Liver (tissue), 10 donors: ENCODE measurements at places on chromosomes 11 and 22. TPM values are rescaled to one million over a fixed set of nuclear protein-coding genes. Genes with fewer than 3 reads are reported as not detected.

DNA sequence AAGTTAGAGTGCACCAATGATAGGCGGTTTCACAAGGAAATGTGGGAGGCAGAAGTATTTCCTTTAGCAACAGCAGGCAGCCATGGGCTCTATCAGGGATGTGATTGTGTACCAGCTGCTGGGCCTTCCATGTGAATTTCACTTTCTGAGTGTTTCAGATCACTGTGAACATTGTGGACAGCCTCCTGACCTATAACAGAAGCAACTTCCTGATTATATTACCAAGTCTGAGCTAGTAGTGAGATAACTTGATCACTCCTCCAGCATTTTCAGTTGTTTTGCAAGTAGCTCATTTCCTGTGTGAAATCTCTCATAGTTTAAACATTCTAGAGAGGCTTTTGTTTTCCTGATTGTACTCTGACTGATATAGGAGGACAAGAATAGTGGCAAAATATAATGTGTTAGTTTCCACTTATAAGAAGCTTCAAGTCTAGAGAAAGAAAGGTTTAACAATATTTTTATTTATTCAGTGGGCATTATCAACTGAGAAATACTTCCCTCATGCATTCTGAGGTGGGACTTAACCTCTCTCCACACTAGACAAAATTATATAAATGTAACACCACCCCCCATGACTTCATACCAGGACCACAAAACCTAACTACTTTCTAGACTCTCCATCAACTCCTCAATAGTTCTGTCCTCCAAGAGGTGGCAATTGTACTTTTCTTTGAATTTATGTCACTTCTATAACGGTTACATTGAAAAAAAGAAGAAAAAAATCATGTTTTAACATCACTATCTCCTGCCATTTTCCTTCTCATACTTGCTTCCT, 184.2 kb upstream of the LUZP2 start:
- H3K27me3 ChIP-seq = no peaks in the 10 kb centered on the region
- H3K4me1 ChIP-seq = no peaks in the 10 kb centered on the region
- H3K36me3 ChIP-seq = no peaks in the 10 kb centered on the region
- no peak for DNase-seq
- H3K4me3 ChIP-seq = no peak overlapping the region

Gene ZBTB16
- total RNA-seq = 140 TPM

GRCh38 chr22:27627444-27627833, 174.1 kb downstream of the MN1 start:
- no peaks in the 10 kb centered on the region for H3K36me3 ChIP-seq
- DNase-seq = no peak
- no peaks in the 10 kb centered on the region for H3K4me1 ChIP-seq
- H3K27ac ChIP-seq = no peak overlapping the region
- no peak overlapping the region for H3K4me3 ChIP-seq

- no peak for DNase-seq
- peaks cover under 1% of the 10 kb centered on the region for H3K36me3 ChIP-seq
- peaks cover 14% of the 10 kb centered on the region for H3K4me1 ChIP-seq
- no peak overlapping the region for H3K4me3 ChIP-seq
Observed at GRCh38 chr11:62514151-62514550, 32.5 kb downstream of the AHNAK start.

GRCh38 chr11:93025558-93026255, 56.3 kb downstream of the MTNR1B start:
- DNase-seq = no peak
- H3K27ac ChIP-seq = peak overlapping the region; percentile 26
- H3K4me3 ChIP-seq = no peak overlapping the region

GRCh38 chr11:44992181-44992582, 41.5 kb upstream of the TP53I11 start:
- no peak overlapping the region for H3K4me3 ChIP-seq
- H3K27me3 ChIP-seq = no peaks in the 10 kb centered on the region
- DNase-seq = no peak

Gene OR51B4
- total RNA-seq = not detected

GRCh38 chr22:33455036-33455435, 396.9 kb upstream of the SYN3 start:
- H3K4me3 ChIP-seq = no peak overlapping the region
- H3K4me1 ChIP-seq = no peaks in the 10 kb centered on the region
- DNase-seq = no peak
- no peaks in the 10 kb centered on the region for H3K36me3 ChIP-seq
- H3K27me3 ChIP-seq = no peaks in the 10 kb centered on the region

DNA sequence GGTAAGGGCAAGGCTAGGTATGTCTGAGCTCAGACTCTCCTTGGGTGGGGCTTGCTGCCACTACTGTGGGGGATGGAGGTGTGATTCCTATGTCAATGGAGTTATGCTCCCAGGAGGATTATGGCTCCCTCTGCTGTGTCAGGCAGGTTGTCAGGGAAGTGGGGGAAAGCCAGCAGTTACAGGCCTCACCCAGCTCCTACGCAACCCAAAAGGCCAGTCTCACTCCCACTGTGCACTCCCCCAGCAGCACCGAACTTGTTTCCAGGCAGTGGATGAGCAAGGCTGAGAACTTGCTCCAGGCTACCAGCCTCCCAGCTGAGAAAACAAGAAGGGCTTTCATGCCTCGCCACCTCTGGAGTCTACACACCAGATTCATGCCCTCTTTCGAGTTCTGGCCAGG, 18.2 kb downstream of the C11orf91 start:
- H3K27me3 ChIP-seq = no peaks in the 10 kb centered on the region
- no peaks in the 10 kb centered on the region for H3K36me3 ChIP-seq
- H3K4me1 ChIP-seq = no peaks in the 10 kb centered on the region
- no peak overlapping the region for H3K4me3 ChIP-seq

DNA sequence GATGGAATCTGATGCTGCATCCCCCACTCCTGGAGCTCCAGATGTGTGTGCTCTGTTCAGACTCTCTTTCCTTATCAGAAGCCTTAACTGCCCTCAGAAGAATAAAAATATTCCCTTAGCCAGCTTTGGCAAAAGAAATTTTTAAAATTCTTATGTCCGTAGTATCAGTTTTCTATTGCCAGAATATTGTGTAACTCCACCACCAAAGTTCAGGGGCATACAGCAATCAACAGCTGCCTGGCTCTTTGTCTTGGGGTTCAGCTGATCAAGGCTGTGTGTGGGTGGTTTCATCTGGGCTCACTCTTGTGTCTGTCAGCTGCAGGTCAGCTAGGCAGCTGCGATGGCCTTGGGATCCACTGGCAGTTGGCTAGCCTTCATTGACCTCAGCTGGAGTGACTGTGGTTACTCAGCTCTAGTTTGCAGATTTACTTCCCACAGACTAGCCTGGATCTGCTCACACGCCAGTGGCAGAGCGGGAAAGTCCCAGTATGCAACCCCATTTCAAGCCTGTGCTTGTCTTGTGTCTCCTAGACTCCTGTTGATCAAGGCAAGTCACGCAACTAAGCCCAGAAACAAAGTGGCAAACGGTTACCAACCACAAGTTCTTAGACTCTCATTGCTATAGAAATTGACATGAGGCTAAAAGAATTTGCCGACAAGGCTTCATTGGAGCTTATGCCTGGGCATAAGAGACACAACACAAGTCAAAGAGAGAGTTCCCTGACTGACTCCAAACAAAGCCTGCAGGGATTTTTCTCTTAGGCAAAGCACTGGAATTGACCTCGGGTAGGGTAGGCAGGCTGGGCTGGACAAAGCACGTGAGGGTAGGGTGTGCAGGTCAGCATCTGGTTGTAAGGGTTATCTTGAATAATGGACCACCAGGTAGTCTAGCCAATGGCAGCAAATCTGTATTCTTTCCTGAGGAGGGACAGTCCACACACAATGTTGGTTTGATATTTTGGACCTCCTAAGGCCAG, 7.5 kb downstream of the TMEM138 start:
- H3K36me3 ChIP-seq = peaks cover 30% of the 10 kb centered on the region
- H3K4me3 ChIP-seq = no peak overlapping the region
- no peaks in the 10 kb centered on the region for H3K27me3 ChIP-seq
- DNase-seq = no peak

Gene DRD4
- not detected for total RNA-seq

Gene C11orf91
- not detected for total RNA-seq

GRCh38 chr22:41352058-41352457, 29.7 kb upstream of the TEF start:
- DNase-seq = no peak
- H3K4me3 ChIP-seq = no peak overlapping the region
- no peaks in the 10 kb centered on the region for H3K27me3 ChIP-seq
- H3K36me3 ChIP-seq = peaks cover 26% of the 10 kb centered on the region
- H3K27ac ChIP-seq = no peak overlapping the region

Gene ZNF280B
- total RNA-seq = 0.08 TPM

Gene FLRT1
- total RNA-seq = 0.05 TPM

Gene FAT3
- 1.3 TPM for total RNA-seq

- H3K27me3 ChIP-seq = no peaks in the 10 kb centered on the region
- no peaks in the 10 kb centered on the region for H3K4me1 ChIP-seq
- no peaks in the 10 kb centered on the region for H3K36me3 ChIP-seq
Observed at GRCh38 chr22:35126993-35127392, 61.0 kb downstream of the ISX start.

GRCh38 chr22:45531441-45532234, 29.0 kb downstream of the FBLN1 start:
- no peak for DNase-seq
- no peak overlapping the region for H3K4me3 ChIP-seq
- H3K36me3 ChIP-seq = no peaks in the 10 kb centered on the region
- no peak overlapping the region for H3K27ac ChIP-seq

- H3K27me3 ChIP-seq = no peaks in the 10 kb centered on the region
- peak overlapping the region; percentile 78 for H3K27ac ChIP-seq
- no peak for DNase-seq
- no peak overlapping the region for H3K4me3 ChIP-seq
- H3K36me3 ChIP-seq = no peaks in the 10 kb centered on the region
Observed at GRCh38 chr22:37241351-37242142, 2.5 kb downstream of the RAC2 start.

Gene OR51B2
- total RNA-seq = 0.37 TPM

- H3K27me3 ChIP-seq = no peaks in the 10 kb centered on the region
- H3K4me1 ChIP-seq = peaks cover 3% of the 10 kb centered on the region
- H3K36me3 ChIP-seq = no peaks in the 10 kb centered on the region
- no peak overlapping the region for H3K4me3 ChIP-seq
- no peak for DNase-seq
- no peak overlapping the region for H3K27ac ChIP-seq
Observed at GRCh38 chr22:45664136-45664646, 7.4 kb upstream of the ATXN10 start.

Gene FOXR1
- total RNA-seq = not detected

DNA sequence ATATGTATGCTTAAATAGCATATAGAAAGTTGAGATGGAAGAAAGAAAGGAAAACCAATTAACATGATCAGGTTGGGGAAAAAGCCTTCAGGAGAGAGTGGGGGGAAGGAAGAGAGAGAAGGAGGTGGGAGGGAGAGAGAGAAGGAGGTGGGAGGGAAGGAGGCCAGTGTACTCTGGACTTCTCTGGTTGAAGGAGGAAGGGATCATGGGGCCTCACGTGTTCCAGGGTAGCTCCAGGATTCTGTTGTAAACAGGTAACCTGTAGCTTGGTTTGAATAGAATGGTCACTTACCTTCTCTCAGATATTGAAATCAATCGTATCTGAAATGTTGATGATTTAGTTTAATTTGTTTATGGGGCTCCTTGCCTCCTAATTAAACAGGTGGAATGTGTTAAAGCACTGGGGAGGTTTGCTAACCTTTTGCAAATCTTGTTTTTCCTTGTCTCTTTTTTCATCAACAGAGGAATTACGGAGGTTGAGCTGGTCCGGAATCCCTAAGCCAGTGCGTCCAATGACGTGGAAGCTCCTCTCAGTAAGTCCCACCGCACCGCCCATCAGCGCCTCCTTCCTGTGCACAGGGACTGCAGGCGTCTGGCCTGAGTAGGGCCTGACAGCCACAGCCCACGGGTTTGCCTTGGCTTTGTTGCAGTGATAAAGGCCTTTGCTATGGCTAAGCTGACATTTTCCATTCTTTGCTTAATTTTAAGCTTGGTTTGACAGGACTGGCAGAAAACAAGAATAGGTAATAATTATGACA, 115.9 kb downstream of the TBC1D22A start:
- no peaks in the 10 kb centered on the region for H3K4me1 ChIP-seq
- H3K36me3 ChIP-seq = no peaks in the 10 kb centered on the region
- H3K27ac ChIP-seq = no peak overlapping the region
- no peaks in the 10 kb centered on the region for H3K27me3 ChIP-seq
- no peak for DNase-seq

- no peak overlapping the region for H3K27ac ChIP-seq
- H3K4me3 ChIP-seq = no peak overlapping the region
- H3K36me3 ChIP-seq = no peaks in the 10 kb centered on the region
Observed at GRCh38 chr11:25485315-25485714, 846.6 kb upstream of the ANO3 start.

GRCh38 chr22:47780281-47780875, 1017.9 kb downstream of the TBC1D22A start:
- peak; percentile 14 for DNase-seq
- peaks cover 2% of the 10 kb centered on the region for H3K27me3 ChIP-seq
- H3K4me1 ChIP-seq = no peaks in the 10 kb centered on the region
- H3K4me3 ChIP-seq = no peak overlapping the region
- H3K27ac ChIP-seq = no peak overlapping the region

- peaks cover 15% of the 10 kb centered on the region for H3K4me1 ChIP-seq
- no peaks in the 10 kb centered on the region for H3K27me3 ChIP-seq
- no peak for DNase-seq
- H3K36me3 ChIP-seq = no peaks in the 10 kb centered on the region
Observed at GRCh38 chr22:18110954-18111758, 547 bp downstream of the TUBA8 start.

DNA sequence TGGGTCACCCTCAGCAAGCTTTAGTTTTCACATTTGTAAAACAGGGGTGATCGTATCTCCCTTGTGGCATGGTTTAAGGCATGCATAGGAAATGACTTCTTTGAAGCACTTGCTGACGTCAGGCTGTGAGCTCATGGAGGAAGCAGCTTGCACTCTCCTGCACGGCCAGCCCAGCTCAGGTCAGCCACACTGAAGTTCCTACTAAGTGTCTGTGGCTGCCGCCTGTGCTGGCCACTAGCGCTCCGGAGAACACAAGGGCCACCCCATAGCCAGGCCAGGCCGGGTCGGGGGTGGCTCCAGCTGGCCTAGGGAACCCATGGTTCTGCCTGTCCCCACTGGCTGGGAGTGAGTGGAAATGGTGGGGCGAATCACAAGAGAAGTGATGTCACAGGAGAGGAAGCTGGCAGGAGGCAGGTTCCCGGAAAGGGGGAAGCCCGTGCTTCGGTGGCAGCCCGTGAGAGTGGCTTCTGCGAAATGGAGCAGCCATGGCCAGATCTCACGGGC, 28.2 kb downstream of the KCTD17 start:
- H3K4me1 ChIP-seq = peaks cover 2% of the 10 kb centered on the region
- no peak for DNase-seq
- H3K27me3 ChIP-seq = no peaks in the 10 kb centered on the region
- H3K4me3 ChIP-seq = no peak overlapping the region

Gene NOX4
- total RNA-seq = not detected

DNA sequence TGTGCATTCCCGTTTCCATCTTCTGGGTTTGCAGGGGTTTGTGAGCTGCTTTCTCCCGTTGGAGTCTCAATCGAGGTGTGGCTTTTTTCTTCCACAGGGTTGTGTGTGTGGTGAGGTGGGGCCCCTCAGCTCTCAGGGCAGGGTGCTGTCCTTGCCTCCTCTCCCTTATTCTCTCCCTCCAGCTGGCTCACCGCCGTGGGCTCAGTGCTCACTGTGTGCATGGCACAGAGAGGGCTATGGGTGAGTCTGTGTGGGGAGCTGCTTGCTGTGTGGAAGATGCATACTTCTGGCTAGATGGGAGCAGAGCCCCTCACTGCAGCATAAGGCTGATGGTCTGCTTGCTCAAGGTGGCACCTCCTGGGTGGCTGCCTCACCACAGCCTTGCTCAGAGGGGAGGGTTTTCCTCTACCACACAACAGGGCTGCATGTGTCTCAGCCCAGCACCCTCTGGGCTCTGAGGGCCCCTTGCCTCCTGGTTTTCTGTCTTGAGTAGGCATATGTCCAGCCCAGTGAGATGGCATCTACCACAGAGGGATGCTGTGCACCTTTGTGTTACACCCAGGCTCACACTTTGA, 203.1 kb upstream of the B3GAT1 start:
- H3K4me3 ChIP-seq = no peak overlapping the region
- no peak overlapping the region for H3K27ac ChIP-seq
- no peaks in the 10 kb centered on the region for H3K27me3 ChIP-seq
- DNase-seq = no peak
- H3K4me1 ChIP-seq = no peaks in the 10 kb centered on the region
- H3K36me3 ChIP-seq = no peaks in the 10 kb centered on the region
